Uterine smooth muscle cell (primary cell): ENCODE measurements at places on chromosomes 2 and 18. TPM values are rescaled to one million over a fixed set of nuclear protein-coding genes. Genes with fewer than 3 reads are reported as not detected.

Gene BCS1L
- total RNA-seq = 36.5 and 49.9 TPM in 2 replicates

Gene SNORC
- total RNA-seq = 0.44 and 1.2 TPM in 2 replicates

Gene SGO2
- total RNA-seq = 9.9 and 27.8 TPM in 2 replicates

Gene GREB1
- total RNA-seq = 1.8 and 3.0 TPM in 2 replicates

Gene UCN
- total RNA-seq = 0.22 and 1.00 TPM in 2 replicates

Gene ZAP70
- total RNA-seq = 0.12 TPM in 1 of 2 replicates, not detected in the other

Gene LIMS2
- total RNA-seq = 0.33 and 1.4 TPM in 2 replicates

Gene USP14
- total RNA-seq = 36.1 and 38.6 TPM in 2 replicates

Gene CNNM3
- 5.8 and 8.1 TPM in 2 replicates for total RNA-seq

Gene CTIF
- 14.6 and 35.5 TPM in 2 replicates for total RNA-seq

Gene L3MBTL4
- 0.44 and 1.6 TPM in 2 replicates for total RNA-seq

Gene STAT4
- 0.25 and 0.55 TPM in 2 replicates for total RNA-seq

Gene LRRC30
- not detected in 2 replicates for total RNA-seq

Gene MC5R
- total RNA-seq = not detected in 2 replicates

Gene TMEM17
- 1.6 and 2.0 TPM in 2 replicates for total RNA-seq

Gene CHST9
- under 0.01 TPM in 1 of 2 replicates, not detected in the other for total RNA-seq

Gene PIEZO2
- total RNA-seq = 0.12 and 0.44 TPM in 2 replicates

Gene FBXO36
- total RNA-seq = 1.9 and 4.5 TPM in 2 replicates

Gene KCNG2
- not detected in 2 replicates for total RNA-seq

Gene SPATA3
- total RNA-seq = not detected in 2 replicates

Gene PHOSPHO2
- total RNA-seq = 1.5 and 2.2 TPM in 2 replicates

Gene INHA
- 0.11 and 0.50 TPM in 2 replicates for total RNA-seq

Gene RTKN
- total RNA-seq = 12.9 and 14.6 TPM in 2 replicates

Gene RAX
- total RNA-seq = not detected in 2 replicates

Gene EPC2
- total RNA-seq = 23.5 and 23.7 TPM in 2 replicates

Gene SLC9A2
- not detected in 2 replicates for total RNA-seq

Gene POTEJ
- not detected in 2 replicates for total RNA-seq

Gene UGT1A4
- not detected in 2 replicates for total RNA-seq

Gene DCDC2C
- 0.37 TPM in 1 of 2 replicates, not detected in the other for total RNA-seq

Gene HDLBP
- total RNA-seq = 892 and 1,286 TPM in 2 replicates

Gene SULT1C4
- 0.75 TPM in 1 of 2 replicates, not detected in the other for total RNA-seq

Gene CRYBA2
- total RNA-seq = not detected in 2 replicates

Gene CCDC178
- 0.50 and 2.7 TPM in 2 replicates for total RNA-seq

Gene PRLH
- total RNA-seq = not detected in 2 replicates

Gene ASAP2
- total RNA-seq = 43.5 and 44.8 TPM in 2 replicates

Gene M1AP
- under 0.01 and 0.12 TPM in 2 replicates for total RNA-seq

Gene AKAIN1
- total RNA-seq = not detected in 2 replicates

Gene LYG1
- total RNA-seq = 0.22 and 0.50 TPM in 2 replicates

Gene PDE1A
- total RNA-seq = 11.5 and 20.0 TPM in 2 replicates

Gene ST8SIA5
- under 0.01 and 0.12 TPM in 2 replicates for total RNA-seq

Gene FSHR
- not detected in 2 replicates for total RNA-seq

Gene SERPINB3
- not detected in 2 replicates for total RNA-seq

Gene UGT1A1
- not detected in 2 replicates for total RNA-seq

Gene NTSR2
- not detected in 2 replicates for total RNA-seq

Gene LIMS3
- total RNA-seq = 13.9 and 14.7 TPM in 2 replicates

Gene GDF7
- 4.0 and 4.1 TPM in 2 replicates for total RNA-seq

Gene PSMA8
- not detected in 2 replicates for total RNA-seq

Gene TMEM178A
- total RNA-seq = 0.22 and 1.4 TPM in 2 replicates

Gene PFN4
- 0.33 and 0.62 TPM in 2 replicates for total RNA-seq

Gene TFCP2L1
- under 0.01 TPM in 2 replicates for total RNA-seq

Gene CCDC138
- 4.2 and 7.4 TPM in 2 replicates for total RNA-seq

Gene GAL3ST2
- 0.25 and 0.44 TPM in 2 replicates for total RNA-seq

Gene ELOA2
- total RNA-seq = not detected in 2 replicates
